ENCODE measurements at places on chromosomes 5 and 9.

DNA sequence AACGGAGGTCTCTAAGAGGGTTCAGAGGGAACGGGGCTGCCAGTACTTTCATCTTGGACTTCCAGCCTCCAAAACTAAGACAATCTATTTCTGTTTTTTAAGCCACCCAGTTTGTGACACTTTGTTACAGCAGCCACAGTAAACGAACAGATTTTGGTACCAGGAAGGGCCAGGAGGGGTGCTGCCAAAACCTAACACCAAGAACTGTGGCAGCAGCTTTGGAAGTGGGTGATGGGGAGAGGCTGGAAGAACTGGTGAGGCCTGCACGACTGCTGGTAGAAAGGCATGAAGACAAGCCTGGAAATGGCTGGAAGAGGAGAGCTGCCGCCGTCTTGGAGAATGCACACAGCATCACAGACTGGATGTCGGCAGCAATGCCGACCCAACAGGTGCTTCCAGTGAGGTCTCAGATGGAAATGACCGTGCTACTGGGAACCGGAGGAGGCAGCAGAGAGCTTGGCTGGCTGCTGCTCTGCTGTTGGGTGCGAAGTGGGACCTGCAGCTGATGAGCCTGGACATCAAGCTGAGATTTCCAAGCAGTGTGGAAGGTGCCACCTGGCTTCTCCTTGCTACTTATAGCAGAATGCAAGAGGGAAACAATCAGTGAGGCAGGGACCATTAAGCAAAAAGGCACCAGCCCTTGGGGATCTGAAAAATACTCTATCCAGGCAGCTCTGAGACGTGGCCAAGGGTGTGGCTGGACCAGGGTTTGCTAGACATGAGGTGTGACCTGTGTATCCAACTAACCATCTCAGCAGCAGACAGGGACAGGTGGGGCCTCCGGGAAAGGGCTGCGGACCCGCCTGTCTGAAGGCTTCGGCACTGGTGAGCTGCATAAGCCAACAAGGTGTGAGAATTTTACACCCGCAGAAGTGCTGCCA, 4.7 kb upstream of the TMEM210 start:
- no peak for DNase-seq

DNA sequence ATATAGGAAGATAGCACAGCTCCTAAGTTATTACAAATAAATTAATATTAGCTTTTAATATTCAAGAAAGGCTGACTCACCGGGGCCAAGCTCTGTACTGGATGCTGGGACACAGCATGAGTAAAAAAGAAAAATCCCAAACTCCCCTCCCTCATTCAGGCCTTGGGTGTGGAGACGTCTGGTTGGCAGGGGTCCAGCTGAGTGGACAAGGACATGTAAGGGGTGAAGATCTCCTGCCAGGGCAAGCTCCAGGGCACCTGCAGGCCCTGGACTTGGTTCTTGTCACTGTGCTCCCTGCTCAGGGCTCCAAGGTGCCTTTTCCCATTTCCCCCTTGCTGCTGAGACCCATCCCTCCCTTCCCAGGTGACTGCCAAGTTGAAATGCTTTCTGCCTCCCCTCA, 388.5 kb downstream of the ENC1 start:
- DNase-seq = no peak

GRCh38 chr5:41891066-41891707, 13.0 kb upstream of the RIMOC1 start:
- no peak for DNase-seq

DNA sequence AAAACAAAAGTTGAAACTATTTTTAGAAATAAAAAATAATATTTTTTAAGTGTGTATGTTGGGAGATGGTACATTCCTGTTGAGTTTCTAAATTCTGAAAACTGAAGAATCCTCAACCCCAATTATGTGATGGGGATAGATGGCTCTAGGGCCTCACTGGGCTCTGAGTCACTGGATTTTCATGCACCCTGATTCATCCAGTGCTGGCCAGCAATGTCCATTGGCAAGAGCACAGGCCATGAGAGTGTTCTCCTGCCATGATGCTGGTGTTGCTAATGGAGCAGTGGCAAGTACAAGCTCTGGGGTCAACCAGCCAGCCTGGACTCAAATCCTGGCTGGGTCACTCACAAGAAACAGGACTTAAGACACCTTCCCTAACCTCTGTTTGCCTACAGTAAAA, 23.3 kb downstream of the SMIM23 start:
- DNase-seq = no peak

DNA sequence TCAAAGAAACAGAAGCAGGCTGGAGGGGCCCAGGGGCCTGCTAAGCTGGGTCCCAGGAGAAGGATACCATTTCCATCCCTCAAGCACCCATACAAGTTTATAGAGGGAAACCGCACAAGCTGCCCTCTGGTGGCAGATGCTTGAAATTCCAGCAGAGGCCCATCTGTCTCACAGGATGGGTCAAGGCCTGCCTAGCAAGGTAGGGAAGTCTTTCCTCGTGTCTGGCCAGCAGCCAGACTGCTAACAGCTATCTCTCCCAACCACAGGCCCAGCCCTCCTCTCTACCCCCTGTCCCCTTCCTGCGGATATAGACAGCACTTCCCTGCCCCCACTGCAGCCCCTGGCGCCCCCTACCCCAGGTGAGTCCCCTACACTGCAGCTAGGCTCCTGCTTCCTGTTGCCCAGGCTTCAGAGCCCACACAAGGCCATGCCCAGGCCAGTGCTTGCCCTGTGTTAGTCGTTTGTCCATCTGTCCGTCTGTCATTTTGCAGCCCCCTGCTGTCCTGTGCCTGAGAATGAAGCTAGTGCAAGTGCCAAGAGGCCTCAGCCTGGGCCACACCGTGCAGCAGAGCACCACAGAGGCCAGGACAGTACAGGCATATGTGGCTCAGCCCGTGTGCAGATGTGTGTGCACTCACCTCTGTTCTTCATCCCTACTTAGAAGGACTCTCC, 26.2 kb downstream of the TCF7 start:
- no peak for DNase-seq

DNA sequence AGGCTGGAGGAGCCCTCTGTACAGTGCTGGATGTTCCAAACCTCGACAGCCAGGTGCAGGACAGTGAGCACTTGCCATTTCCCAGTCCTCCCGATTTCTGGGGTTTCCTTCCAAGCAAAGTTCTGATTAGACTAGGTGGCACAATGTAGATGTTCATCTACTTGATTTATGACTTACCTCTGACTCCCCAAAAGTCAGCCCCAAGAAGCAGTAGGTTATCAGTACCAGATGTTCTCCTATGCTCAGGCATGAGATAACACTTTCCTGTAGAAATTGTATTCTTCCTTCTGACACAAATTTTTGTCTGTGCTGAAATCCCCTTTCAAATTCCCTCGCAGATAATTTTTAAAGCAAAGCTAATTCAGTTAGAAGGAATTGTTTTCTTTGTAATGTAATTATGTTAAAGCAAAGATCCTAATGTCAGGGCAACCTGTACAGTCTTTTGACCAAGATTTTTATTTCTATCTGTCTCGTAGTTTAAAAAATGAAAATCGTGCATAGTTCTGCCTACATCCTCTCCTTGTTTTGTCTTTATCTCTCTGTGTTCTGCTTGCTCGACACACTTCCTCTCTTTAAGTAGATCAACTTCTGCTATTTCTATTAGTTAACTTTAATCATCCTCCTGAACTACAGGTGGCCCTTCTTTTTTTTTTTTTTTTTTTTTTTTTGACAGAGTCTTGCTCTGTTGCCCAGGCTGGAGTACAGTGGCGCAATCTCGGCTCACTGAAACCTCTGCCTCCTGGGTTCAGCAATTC, 102.4 kb upstream of the PJA2 start:
- no peak for DNase-seq

DNA sequence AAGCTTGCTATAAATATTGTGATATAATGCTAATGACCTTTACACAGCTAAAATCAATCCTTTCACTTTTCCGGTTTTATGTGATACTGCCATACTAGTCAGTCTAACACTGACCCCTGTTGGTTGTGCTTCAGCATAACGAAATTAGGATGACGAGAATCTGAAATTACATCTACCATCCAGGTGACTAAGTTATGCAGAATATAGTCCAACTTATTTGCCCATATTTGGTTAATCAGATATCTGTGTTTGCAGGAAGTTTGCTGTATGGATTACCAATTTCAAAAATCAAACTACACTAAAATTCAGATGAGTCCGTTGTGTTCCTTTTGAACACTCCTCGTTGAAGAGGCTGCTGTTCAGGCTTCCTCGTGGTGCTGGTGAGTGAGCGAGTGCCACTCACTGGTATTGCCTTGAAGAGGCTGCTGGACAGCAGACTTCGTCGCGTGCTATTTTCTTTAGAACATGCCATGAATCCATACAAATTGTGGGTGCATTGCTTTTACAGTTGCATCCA, 32.5 kb downstream of the TENT4A start:
- DNase-seq = no peak

GRCh38 chr9:112894041-112894440, 3.4 kb upstream of the SLC46A2 start:
- no peak for DNase-seq

GRCh38 chr9:114165407-114166102, 10.2 kb downstream of the COL27A1 start:
- DNase-seq = no peak

- DNase-seq = no peak
Measured at GRCh38 chr9:106880081-106880480, 17.1 kb downstream of the ZNF462 start.

DNA sequence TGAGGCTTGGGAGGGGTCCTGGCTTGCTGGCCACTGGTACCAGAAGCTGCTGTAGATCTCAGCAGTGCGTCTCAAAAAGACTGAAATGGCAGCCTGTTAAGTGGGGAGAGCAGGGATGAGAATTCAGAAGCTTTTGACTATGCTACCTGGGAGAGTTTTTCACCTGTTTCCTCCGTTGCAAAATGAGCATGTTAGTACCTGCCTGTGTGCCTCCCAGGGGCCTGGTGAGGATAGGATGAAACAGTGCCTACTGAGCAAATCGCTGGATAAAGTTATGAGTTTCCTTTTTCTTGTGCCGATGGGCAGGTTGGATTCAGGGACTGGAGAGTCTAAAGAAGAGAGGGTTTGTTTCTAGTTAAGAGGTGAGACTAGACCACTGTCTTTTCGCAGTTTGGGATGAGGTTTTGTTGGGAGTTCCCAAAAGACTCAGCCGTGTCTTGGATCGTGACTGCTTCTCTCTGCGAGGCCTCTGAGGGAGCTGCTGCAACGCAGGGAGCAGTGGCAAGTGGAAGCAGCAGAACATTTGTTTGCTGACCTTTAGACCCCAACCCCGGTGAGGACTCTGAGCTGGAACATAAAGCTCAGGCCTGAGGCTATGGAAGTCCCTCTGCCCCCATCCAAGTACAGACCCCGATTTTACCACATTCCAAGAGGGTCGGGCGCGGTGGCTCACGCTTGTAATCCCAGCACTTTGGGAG, 1.4 kb downstream of the RALGPS1 start:
- DNase-seq = no peak

- DNase-seq = no peak
Measured at GRCh38 chr5:95733107-95733665, 2.0 kb downstream of the RHOBTB3 start.

DNA sequence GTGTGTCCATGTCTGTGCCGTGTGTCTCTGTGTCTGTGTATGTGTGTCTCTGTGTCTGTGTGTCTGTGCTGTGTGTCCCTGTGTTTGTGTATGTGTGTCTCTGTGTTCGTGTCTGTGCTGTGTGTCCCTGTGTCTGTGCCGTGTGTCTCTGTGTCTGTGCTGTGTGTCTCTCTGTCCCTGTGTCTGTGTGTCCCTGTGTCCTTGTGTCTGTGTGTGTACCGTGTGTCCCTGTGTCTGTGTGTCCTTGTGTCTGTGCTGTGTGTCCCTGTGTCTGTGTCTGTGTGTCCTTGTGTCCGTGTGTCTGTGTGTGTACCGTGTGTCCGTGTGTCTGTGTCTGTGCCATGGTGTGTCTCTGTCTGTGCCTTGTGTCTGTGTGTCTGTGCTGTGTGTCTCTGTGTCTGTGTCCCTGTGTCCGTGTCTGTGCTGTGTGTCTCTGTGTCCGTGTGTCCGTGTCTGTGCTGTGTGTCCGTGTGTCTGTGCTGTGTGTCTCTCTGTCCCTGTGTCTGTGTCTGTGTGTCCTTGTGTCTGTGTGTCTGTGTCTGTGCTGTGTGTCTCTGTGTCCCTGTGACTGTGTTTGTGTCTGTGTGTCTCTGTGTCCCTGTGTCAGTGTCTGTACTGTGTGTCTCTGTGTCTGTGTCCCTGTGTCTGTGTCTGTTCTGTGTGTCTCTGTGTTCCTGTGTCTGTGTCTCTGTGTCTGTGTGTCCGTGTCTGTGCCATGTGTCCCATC, 23.2 kb downstream of the CACNA1B start:
- no peak for DNase-seq

GRCh38 chr9:90795871-90796317, 5.7 kb upstream of the SYK start:
- no peak for DNase-seq

Measured in activated naive CD4-positive, alpha-beta T cell (primary cell).